ENCODE measurements at places on chromosomes 4 and X. TPM values are rescaled to one million over a fixed set of nuclear protein-coding genes. Genes with fewer than 3 reads are reported as not detected.

- no peak for DNase-seq
Observed at GRCh38 chr4:137804906-137805495, 272.7 kb upstream of the PCDH18 start.

- DNase-seq = no peak
Observed at GRCh38 chrX:154515090-154515965, 704 bp downstream of the FAM3A start.

- no peak for DNase-seq
Observed at GRCh38 chr4:78459327-78459726, 92.2 kb upstream of the ANXA3 start.

GRCh38 chr4:146450524-146450923 is 71.2 kb downstream of the SLC10A7 start:
- peak; percentile 32 for DNase-seq

The CCKAR gene
- 3.1 TPM for total RNA-seq

The HDX gene
- total RNA-seq = 2.9 TPM

GRCh38 chr4:98222306-98222705 is 38.9 kb upstream of the RAP1GDS1 start:
- peak; percentile 40 for DNase-seq

DNA sequence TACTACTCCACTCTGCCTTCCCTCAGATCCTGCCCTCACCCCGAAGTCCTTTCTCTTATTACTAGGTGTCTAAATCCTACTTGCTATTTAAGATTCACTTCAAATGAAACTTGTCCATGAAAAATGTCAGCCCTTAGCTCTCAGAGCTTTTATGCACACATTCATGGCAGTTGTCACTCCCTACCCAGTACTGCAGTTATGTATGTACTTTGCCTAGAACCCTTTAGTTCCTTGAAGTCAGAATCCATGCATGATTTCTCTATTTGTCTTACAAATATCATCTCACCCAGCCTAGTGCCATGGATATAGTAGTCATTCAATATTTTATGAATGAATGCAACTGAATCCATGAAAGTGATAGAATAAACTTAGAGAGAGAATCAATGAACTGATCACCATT is 3.3 kb upstream of the EPGN start:
- DNase-seq = no peak

DNA sequence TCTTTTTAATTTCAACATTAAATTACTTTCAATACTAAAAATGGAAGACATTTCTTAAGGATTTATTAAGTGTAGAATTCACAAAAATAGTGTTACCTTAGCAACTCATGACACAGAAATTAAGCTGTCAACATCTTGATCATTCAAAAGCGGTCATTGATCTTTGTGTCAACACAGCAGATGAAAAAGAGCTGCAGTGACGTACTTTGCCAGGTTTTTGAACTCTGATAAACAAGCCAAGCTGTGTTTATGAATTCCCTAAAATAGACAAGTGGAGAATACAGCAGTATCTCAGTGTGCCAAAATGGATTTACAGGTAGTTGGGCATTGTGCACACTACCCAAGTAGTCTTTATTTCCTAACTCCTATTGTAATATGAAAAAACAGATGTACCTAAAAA is 1141.8 kb upstream of the PCDH7 start:
- DNase-seq = no peak

DNA sequence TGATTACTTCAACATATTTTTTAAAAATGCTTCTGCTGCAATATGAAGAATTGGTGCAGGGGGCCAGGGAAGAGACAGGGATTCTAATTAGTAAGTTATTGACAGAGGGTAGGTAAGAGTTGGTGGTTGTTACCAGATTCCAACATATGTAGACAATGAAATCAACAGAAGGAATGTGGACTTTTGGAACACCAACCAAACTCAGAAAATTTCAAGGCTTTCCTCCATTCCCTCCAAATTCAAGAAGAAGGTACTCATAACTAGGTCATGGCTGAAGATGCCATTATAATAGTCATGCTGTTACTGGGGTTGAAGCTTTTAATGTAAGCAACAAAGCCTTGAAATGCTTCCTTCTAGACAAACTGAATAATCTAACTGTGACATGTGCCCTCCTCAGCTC is 22.9 kb upstream of the CXCL13 start:
- DNase-seq = no peak

The RIPPLY1 gene
- not detected for total RNA-seq

- no peak for DNase-seq
Observed at GRCh38 chrX:119991005-119991787, 47.6 kb upstream of the NKAP start.

GRCh38 chrX:155314260-155314659 is 20.2 kb downstream of the CLIC2 start:
- no peak for DNase-seq

DNA sequence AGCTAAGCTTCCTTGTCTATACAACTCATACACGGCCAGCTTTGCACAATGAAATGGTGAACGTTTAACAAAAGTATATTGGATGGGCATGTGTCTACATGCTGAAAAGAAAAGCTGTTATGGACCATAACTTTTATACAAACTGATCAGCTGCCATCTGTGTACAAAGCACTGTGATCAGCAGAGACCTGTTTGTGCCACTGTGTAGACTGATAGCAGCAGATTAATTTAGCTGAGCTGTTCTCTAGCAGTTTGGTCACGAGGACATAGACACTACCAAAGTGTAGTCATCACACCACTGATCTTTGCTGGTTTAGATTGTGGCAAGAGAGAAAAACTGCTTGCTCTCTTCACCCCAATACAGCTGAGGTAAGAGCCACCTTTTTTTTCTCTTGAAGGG is 124.5 kb downstream of the RAPGEF2 start:
- DNase-seq = no peak

The ASB5 gene
- total RNA-seq = 0.09 TPM

GRCh38 chr4:26185436-26185835 is 135.4 kb upstream of the RBPJ start:
- DNase-seq = no peak

GRCh38 chr4:154872198-154872597 is 91.1 kb downstream of the RBM46 start:
- no peak for DNase-seq

GRCh38 chrX:138638996-138639395 is 72.5 kb downstream of the FGF13 start:
- DNase-seq = no peak

The NHS gene
- 11.6 TPM for total RNA-seq

The CENPVL2 gene
- 0.41 TPM for total RNA-seq

DNA sequence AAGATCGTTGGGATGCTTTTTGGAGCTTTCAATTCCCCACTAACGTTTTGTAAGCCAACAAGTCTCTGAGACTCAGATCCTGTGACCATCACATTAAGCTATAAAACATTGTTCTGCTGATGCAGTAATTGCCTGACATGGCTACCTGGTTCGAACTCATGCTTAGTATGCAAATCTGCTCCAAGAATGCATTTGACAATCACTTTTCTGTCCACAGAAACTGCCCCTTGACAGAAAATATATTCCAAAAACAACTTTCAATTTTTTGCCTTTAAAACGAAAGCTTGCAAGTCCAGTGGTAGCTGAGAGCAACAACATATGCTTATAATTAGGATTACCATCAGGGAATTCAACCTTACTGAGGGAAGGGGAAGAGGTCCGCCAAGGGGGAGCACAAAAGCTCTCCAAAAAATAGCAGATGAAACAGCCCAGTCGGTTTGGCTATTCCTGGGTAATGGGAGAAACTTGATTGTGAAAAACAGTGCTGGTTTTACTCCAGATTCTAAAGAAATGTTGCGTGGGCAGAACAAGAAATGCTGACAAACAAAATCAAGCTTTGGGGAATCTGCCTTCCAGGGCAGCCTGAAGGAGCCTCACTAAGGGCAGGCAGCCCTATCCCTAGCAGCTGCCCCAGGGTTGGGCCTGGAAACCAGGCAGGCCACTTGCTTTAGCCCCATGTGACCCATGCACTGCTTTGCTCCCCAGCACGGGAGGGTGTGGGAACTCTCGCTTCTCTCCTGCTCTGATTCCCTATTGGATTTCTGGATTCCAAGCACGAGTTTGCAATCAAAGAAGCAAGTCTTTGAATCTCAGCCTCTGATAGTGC is 160.7 kb upstream of the LDB2 start:
- DNase-seq = peak; percentile 93

Measured in fibroblast of the aortic adventitia (primary cell).